MG63 (cell line): ENCODE measurements at places on chromosomes 3 and 15. TPM values are rescaled to one million over a fixed set of nuclear protein-coding genes. Genes with fewer than 3 reads are reported as not detected.

GRCh38 chr3:69499899-69500421 is 114.1 kb upstream of the FRMD4B start:
- peak; percentile 42 for DNase-seq

The CHDH gene
- 0.76 and 2.0 TPM in 2 replicates for total RNA-seq

The MASP1 gene
- total RNA-seq = 96.8 and 119 TPM in 2 replicates

- no peak for DNase-seq
Observed at GRCh38 chr3:138349926-138350665, 1.7 kb downstream of the MRAS start.

The WNT5A gene
- total RNA-seq = 14.2 and 21.7 TPM in 2 replicates

DNA sequence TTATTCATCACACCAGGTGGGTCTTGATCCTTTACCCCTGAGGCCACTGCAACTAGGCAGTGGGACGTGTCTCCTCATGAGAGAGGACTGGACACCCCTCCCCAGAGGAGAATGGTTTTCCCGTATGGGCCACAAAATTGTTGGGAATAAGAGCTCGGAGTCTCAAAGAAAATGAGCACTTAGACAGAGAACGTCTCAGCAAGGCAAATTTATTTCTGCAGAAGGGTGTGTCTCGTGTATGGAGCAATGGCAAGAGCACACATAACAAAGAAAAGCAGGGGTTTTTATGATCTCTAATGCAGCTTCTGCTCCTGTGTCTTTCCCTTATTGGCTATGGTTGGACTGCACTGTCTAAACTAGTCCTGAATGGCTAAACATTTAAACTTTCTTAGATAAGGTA is 803.5 kb downstream of the PLOD2 start:
- DNase-seq = no peak

GRCh38 chr15:70390723-70391122 is 293.0 kb upstream of the TLE3 start:
- DNase-seq = no peak

The C15orf61 gene
- 5.9 and 11.6 TPM in 2 replicates for total RNA-seq

DNA sequence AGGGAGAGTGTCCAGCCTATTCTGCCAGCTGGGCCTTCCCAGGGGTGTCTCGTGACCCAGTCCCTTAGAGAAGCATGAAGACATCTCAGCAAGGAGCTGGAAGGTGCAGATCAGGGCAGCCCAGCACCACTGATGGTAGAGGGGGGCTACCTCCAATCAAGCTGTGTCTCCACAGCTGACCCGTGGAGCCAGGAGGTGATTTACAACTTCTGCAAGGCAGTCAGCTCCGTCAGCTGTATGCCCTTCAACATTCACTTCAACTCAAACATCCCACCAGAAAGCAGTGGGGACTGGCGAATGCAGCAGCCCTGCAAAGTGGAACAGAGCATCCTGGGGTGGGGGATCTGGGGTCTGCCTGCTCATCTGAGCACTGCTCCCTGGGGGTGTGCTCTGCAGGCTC is 32.6 kb upstream of the FRG2C start:
- no peak for DNase-seq

The SLC6A1 gene
- not detected in 2 replicates for total RNA-seq

DNA sequence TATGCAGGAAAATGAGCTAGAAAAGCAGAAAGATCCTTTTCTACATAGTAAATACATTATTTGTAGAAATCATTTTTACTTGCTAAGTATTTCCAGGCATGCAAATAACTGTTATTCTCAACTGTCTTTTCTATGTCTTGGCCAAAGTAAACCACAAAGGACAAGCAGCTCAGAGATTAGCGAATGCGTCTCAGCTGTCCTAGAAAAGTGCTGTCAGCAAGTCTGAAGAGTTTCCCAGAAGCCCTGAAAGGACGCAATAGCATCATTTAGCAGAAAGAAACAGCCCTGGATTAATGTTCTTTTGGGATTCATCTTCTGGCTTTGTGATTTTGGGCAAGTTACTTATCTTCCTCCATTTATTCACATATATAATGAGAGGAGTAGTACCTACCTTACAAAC is 100.3 kb downstream of the ZIC1 start:
- DNase-seq = no peak

The RBSN gene
- total RNA-seq = 10.4 and 13.3 TPM in 2 replicates

The CTXN2 gene
- total RNA-seq = not detected in 2 replicates

The EPHB3 gene
- 1.8 and 8.7 TPM in 2 replicates for total RNA-seq

DNA sequence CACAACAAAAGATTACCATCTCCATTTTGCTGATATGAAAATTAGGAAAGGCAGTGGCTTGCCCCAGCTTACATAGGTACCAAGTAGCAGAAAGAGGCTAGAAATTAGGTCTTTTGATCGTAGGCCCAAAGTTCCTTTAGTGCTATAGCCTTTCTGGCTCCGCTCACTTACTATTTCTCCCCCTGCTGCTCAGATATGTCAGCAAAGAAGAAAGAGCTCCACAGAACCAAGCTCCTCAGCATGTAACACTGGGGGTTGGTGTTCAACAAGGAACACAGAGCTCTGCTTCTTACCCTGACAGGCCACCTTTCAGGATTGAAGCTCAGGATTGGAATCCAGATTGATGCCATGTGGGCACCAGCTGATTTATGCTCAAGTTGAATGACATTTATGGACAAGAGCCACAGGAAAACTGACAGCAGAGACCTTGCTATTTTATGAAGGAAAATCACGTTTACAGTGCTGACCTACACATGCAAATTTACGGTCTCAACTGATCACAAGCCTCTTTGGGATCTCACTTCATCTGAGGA is 6.1 kb upstream of the IL12A start:
- no peak for DNase-seq

DNA sequence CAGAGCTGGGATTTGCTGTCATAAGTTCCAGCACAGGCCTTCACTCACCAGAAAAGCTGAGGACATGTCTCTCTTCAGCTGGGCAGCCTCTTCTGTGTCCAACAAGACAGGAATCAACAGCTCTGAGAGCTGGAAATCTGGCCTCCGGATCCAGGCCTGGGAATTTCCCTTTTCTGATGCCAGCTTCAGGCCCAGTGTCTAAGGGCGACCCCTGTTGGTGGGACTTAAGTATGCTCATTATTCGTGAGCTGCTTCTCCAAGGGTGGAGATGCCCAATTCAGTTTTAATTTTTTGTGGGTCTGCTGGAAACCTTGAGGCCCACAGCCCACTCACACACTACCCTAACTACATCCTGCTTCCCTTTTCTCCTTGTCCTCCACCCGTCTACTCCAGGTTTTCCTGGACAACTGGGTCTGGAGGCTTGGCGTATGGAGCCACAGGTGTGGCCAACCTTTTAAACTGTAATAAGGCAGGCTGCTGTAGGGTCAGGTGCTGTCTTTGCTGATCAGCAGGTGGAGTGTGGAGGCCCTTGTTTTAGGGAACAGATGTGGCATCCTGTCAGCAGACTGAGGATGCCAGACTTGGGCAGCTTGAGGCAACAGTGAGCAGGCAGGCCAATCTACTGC is 2.6 kb upstream of the CEMIP start:
- peak; percentile 66 for DNase-seq

DNA sequence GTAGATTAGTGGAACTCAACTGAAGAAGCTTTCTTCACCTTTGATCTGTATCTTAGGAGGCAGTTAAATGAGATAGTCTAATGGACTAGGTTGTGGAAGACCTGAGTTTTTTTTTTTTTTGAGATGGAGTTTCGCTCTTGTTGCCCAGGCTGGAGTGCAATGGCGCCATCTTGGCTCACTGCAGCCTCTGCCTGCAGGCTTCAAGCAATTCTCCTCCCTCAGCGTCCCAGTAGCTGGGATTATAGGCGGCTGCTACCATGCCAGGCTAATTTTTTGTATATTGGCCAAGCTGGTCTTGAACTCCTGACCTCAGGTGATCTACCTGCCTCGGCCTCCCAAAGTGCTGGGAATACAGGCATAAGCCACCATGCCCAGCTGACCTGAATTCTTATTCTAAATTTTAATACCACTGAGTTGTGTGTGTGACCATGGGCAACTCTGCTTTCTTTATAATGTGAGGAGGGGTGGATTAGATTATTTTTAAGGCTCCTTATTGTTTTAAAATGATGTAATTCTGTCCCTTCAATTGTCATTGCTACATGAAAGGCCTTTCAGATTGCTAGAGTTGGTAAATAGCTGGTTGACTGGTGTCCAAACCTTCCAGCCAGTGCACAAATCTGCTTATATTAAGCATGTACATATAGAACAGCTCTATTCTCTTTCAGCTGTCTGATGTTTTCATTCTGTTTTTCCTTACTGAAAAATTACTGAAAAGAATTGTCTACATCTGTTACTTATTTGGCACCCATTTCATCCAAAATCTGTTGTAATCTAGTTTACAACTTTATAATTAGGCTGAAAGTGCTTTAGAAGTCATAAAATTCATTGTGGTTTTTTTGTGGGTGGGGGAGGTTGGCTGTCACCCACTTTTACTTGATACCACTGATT is 2.3 kb downstream of the LNP1 start:
- peak; percentile 35 for DNase-seq

GRCh38 chr3:16329826-16330129 is 64.8 kb downstream of the OXNAD1 start:
- no peak for DNase-seq

DNA sequence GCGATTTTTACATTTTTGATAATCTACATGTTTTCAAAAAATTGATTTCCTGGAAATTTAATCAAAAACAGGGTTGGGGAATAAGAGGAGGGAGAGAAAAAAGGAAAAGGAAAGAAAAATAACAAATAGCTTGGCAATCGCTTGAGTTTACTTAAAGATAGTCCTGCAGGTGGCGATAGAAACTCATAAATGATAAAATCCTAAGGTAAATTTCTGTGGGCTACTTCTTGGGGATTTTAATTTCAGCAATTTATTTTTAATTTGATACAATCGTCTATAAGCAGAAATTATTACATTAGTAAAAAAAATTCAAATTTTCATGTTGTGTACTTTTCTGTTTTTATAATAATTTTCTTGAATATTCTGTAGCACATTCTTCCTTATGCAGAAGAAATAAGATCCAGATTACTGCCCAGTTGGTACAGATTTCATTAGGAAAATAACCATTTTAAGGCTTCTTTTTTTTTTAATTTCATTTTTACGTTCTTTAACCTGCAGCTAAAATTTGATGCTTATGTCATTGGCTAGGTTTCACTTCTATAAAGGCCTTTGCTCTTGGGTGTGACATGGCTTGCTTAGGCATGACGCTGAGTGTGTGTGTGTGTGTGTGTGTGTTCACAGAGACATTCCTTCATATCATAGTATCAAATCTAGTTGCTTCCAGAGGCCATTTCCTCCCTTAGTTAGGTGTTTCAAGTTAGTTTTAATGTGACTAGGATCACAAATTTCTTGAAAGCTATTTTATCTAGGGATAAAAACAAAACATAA is 181.8 kb downstream of the MCTP2 start:
- DNase-seq = no peak

GRCh38 chr15:99429681-99430081 is 136.1 kb upstream of the MEF2A start:
- no peak for DNase-seq

DNA sequence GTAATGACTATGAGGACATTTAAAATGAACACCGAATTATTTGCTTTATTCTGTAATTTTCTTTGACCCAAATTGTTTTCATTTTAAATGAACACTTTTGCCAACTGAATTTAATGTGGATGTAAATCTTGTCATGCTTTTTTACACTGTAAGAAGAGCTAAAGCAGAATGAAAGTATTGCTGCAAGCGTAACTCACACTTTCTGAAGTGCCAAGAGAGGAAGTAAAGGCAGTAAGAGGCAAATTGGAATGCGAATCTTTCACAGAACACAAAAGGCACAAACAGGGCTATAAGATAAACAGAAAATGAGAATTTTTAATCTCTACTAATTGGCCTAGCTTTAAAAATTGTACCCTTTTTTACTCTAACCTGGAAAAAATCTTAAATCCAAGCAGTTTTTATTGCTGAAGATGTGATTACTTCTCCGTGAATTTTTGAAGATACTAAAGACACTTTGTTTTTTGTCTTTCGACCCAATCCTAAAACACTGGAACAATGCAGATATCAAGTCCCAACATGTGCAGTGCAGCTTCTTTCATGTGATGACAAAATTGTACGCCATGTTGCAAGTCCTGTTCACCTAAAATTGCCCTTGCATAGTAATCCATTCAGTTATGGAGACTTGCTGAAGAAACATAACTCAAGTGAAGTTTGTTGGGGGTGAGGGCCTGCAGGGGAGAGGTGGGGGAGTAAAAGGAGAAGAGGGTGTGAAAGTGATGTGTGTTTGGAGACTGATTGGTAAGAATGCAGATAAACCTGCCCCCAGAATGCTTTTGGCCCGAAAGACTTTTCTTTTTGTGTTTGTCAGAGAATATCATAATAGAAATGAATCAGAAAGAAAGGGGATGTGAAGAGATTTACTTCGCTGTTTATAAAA is 1.4 kb downstream of the ARID3B start:
- no peak for DNase-seq

GRCh38 chr15:82568986-82569385 is 28.7 kb upstream of the RPS17 start:
- no peak for DNase-seq

The BNC1 gene
- 23.5 and 28.6 TPM in 2 replicates for total RNA-seq

The MESP1 gene
- 2.2 and 8.9 TPM in 2 replicates for total RNA-seq

DNA sequence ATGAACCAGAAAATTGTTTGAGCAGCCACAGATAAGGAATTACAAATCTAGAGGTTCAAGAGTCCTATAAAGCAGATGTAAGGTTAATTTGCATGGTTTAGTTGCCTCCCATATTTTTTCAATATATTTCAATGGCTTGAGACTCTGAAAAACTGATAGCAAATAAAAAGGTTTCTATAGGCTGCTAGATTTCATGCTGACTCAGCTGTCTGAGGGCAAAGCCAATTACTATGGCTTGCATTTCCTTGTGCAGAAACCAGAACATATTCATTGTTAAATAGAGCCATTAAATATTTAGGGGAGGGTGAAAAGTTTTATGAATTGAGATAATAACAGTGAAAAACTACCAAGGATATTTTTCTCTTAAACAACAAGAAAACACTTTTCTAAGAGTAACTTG is 278.1 kb upstream of the CADM2 start:
- DNase-seq = no peak

The THOC7 gene
- 84.0 and 186 TPM in 2 replicates for total RNA-seq

DNA sequence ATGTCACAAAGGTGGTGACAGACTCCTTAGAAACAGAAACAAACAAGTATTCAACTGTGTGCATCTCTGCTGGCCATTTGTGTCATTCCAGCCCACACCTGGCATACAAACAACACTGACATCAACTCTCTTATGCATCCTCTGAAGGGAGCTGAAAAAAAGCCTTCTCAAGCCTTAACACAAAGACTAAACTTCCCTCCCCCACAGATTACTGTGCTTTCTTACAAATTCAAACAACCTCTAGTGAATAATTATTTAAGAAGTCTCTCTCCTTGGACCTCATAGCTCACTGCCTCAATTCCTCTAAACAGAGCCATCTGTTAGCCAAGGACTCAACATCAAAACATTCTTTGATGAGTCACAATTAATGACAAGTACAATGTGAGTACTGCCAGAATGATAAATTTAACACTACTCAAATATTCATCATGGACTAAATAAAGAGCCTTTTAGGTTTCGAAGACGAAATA is 132.1 kb downstream of the WDR76 start:
- DNase-seq = peak; percentile 14

The PLA2G4F gene
- total RNA-seq = not detected in 2 replicates

The TLR9 gene
- total RNA-seq = not detected in 2 replicates
